HAP-1 (cell line): ENCODE measurements at places on chromosomes 2 and 18.

DNA sequence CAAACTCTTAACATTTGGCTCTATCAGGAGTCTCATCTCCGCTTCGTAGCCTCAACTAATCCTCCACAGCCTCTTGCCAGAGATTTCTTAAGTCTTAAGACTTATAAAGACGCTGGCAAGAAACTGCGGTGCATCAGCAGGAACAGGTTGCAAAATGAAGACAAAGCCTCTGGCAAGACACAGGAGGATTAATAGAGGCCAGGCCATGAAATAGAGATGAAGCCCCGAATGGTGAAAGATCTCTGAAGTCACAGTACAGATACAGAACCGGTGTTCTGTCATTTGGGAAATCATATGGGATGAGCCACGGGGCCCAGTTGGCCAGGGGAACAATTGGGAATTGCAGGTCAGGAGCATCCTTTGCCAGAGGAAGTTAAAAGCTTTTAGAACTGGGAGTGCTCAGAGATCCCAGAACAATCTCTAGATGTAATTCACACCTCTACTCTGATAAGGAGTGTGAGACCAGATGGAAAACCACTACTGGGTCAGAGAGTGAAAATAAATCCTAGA is 190.9 kb upstream of the FOSL2 start:
- no peak for DNase-seq

GRCh38 chr18:68983126-68983525 is 185.2 kb downstream of the CCDC102B start:
- no peak for DNase-seq

- peak; percentile 78 for DNase-seq
Observed at GRCh38 chr2:28956415-28956826, 24.7 kb upstream of the TOGARAM2 start.

DNA sequence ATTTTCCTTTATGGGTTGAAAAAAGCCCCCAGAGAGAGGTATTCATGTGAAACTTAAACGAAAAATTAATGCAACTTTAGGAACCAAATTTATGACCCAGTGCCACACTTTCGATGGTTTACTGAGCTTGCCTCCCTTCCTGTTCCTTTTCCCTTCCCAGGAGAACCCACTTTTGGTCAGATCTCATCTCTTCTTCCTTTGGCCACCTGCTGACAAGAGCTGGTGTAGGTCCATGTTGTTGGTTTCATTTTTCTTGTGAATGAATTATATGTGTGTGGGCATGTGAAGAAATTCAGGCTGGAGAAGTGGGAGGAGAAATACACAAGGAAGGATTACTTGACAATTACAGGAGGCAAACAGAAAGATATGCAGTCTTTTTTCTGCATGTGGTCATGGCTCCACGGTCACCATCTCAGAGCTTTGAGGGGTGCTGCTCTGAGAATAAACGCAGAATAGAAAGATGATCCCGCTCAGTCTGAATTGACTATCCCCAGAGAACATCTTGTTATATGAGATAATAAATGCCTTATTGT is 111.3 kb upstream of the TCF4 start:
- DNase-seq = no peak

- DNase-seq = peak; percentile 36
Observed at GRCh38 chr2:127107622-127107999, 657 bp upstream of the BIN1 start.

- DNase-seq = no peak
Observed at GRCh38 chr2:222391743-222392285, 32.5 kb upstream of the SGPP2 start.

DNA sequence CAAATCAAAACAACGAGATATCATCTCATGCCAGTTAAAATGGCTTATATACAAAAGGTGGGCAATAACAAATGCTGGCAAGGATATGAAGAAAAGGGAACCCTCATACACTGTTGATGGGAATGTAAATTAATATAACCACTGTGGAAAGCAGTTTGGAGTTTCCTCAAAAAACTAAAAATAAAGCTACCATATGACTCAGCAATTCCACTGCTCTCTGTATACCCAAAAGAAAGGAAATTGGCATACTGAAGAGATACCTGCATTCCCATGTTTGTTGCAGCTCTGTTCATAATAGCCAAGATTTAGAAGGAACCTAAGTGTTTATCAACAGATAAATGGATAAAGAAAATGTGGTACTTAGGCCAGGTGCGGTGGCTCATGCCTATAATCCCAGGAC is 124.8 kb downstream of the MSTN start:
- DNase-seq = no peak

DNA sequence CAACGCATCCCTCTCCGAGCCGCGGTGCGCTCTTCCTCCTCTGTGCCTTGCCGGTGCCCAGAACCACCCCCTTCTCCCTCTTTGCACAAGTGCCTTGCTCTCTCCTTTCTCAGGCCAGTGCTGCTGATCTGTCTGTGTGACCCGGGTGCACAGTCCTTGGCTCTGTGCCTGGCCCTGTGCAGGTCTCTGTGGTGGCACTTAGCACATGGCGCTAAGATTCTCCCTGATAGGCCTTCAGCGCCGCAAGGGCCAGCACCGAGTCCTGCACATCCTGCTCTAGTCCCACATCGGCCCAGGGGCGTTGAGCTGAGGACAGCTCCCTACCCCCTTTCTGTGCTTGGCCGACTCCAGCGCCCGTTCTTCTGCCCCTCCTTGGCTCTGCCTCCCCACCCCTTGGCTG is 136.1 kb downstream of the NEDD4L start:
- DNase-seq = no peak

DNA sequence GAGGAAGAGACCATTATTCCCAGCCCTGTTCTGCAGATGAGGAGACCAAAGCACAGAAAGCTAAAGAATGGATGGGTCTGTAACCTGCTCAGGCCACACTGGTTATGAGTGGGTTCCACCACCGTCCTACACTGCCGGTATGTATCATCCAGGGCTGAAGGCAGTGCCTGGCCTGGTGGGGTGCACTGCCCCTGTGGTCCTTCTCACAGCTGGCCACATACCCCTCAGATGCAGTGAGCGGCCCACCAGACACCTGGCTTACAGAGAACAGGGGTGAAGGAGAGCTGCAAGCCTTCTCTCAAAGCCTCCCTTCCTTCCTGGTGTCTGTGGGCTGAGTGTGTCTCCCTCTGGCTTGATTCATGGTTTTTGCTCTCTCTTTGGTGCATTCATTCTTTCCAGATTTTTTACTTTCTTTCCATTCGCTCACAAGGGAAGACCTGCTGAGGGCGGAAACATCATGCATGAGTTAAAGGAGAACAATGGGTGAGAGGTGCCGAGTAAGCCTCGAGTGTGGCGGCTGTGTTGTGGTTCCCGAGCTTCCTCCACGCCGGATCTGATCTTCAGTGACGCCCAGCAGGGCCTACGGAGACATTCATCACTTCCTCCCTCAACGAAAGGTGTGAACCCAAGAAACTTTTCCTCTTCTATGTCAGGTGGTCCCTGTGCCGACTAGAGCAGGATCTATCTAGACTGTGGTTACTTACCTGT is 62.1 kb upstream of the REL start:
- DNase-seq = no peak

DNA sequence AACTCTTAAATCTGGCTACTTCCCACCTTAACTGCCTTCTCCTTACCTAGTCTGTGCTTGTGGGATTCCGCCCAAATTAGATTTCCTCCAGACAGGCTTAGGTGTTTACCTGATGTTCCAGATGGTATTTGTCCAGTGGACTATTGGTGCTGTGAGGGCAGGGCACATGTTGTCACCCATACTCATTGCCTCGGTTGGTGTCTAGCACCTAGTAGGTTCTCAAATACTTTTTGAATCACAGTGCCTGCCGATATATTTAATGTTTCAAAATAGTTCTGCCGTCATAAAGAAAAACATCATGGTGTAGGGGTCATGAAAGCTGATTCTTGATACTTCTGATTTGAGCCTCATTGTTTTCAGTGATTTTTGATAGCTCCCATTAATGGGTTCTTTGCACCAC is 1.1 kb downstream of the SEPTIN2 start:
- no peak for DNase-seq

DNA sequence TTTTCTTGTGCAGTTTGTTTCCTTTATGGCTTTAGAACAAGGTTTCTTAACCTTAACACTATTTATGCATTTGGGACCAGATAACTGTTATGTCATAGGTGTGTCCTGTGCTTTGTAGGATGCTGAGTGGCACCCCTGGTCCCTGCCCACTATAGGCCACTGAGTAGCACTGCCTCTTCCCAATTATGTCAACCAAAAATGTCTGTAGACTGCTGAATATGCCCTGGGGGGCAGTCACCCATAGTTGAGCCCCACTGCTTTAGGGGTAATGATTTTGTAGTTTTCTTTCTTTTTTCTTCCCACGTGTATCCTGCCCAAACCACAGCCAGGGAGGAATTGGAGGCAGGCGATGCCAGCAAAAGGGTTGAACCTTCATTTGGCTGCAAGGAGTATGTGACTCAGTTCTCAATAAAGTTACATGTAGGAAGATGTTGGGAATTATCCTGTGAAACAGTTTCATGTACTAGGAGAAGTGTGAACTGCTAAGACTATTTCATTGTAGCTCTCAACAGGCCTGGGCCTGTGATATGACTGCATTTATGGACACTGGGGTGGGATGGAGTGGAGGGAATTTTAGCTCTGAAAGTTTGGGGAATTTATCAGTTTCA is 65.7 kb downstream of the FMNL2 start:
- DNase-seq = no peak

GRCh38 chr2:224479826-224480225 is 77.9 kb upstream of the FAM124B start:
- DNase-seq = no peak

DNA sequence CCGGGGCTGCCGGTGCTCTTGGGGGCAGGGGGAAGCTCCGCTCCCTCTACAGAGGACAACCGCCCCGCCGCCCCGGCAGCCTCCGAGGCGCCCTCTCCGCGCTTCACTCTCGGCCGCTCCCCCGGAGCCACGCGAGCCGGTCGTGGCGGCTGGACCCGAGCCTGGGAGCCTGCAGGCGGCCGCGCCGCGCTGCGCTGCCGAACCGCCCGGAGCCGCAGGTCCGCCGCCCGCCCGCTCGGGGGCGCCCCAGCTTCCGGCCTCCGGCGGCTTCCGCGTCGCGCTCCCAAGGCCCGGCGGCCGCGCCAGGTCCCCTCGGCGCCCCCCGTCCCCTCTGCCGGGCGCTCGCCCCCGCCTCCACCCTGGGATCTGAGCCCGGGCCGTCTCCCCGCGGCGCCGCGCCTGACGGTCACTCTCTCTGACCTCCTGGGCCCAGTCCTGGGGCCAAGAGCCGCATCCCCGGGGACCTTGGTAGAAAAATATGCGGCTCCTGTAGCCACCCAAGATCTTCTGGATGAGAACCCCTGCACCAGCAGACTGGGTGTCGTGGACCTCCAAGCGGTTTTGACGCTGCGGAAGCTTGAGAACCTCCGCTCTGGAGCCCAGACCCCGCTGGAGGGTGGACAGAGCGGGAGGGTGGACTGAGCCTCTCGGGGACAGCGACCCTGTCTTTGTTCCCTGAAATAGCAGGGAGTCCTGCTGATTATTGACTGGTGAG is 44.3 kb downstream of the SERTAD2 start:
- peak; percentile 66 for DNase-seq
